Bronchial smooth muscle cell (primary cell): ENCODE measurements at places on chromosomes 5 and 9. TPM values are rescaled to one million over a fixed set of nuclear protein-coding genes. Genes with fewer than 3 reads are reported as not detected.

ADAMTSL1 gene
- 37.5 and 190 TPM in 2 replicates for total RNA-seq

GCNT1 gene
- 14.7 and 15.0 TPM in 2 replicates for total RNA-seq

CKMT2 gene
- 1.3 and 3.6 TPM in 2 replicates for total RNA-seq

AFAP1L1 gene
- 1.3 and 1.9 TPM in 2 replicates for total RNA-seq

DOCK8 gene
- 0.32 and 1.9 TPM in 2 replicates for total RNA-seq

SIGMAR1 gene
- total RNA-seq = 34.8 and 34.9 TPM in 2 replicates
